ENCODE measurements at places on chromosomes 4 and X.

- DNase-seq = no peak
Observed at GRCh38 chrX:29468911-29469494, 746.4 kb upstream of the MAGEB2 start.

GRCh38 chr4:98603683-98604521 lies 54.5 kb downstream of the TSPAN5 start:
- no peak for DNase-seq

DNA sequence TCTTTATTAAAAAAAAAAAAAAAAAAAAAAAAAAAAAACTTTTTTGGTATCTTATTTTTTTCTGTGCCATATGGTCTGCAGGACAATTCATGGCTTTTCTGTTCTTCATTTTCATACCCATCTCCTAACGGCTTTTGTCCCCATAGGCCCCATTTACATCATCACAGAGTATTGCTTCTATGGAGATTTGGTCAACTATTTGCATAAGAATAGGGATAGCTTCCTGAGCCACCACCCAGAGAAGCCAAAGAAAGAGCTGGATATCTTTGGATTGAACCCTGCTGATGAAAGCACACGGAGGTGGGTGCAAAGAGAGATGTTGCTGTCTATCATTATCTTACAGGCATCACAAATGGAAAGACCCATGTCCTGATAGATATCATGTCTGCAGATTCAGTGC lies 49.1 kb downstream of the PDGFRA start:
- DNase-seq = no peak

- DNase-seq = no peak
Observed at GRCh38 chr4:75432683-75433082, 81.5 kb downstream of the RCHY1 start.

DNA sequence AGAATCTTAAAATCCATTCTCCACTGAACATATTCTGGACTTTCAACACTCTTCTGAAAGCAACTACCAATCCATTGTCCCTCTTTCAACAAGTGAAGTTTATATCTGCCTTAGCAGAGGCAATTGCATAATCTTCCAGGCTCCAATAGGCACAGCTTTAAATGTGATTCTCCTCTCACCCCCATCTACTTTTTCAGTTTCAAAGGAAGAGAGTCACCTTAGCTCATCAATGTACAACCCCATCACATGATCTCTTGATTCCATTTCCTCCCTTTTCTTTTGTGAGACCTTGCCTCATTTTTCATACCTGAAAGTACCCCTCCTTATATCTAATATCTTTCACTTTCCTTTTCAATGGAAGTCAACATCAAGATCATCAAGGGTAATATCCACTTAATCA lies 921.7 kb upstream of the EPHA5 start:
- DNase-seq = no peak

GRCh38 chrX:38857736-38858523 lies 56.7 kb downstream of the MID1IP1 start:
- no peak for DNase-seq

- no peak for DNase-seq
Observed at GRCh38 chr4:150010525-150011126, 67.6 kb upstream of the DCLK2 start.

DNA sequence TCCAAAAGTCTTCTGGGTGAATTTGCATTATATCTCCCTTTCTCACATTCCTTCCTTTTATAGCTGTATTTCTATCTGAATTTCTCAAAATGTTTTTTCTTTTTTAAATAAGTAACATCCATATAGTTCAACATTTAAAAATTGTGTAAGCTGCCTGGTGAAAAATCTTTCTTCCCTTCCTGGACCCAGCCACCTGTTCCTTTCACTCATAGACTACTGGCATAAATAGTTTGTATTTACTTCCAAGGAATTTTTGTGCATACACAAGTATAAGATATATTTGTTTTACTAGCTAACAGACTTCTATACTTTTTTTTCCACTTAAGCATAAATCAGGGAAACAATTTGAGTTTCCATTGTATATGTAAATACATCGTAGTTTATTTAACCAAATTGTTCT lies 35.7 kb downstream of the PACRGL start:
- DNase-seq = no peak

GRCh38 chrX:9873952-9874351 lies 87.7 kb downstream of the SHROOM2 start:
- DNase-seq = no peak

GRCh38 chr4:152607178-152607577 lies 71.3 kb upstream of the FBXW7 start:
- DNase-seq = no peak

DNA sequence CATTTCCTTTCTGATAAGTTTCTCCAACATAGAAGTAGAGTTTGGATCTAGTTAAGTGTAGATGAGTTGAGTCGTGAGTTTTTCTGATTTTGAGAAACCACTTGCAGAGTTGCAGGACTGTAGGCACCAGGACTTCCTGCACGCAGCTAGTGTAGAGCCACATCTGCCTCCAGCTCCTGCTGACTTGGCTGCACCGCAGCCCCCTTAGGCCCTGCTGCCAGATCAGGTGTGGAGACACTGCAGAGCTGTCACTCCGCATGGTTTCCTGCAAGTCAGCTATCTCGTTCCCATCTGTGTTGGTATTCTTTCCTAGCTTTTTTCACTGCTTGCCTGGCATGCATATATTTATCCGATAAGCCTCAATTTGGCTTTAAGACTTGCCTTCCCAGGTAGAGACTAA lies 48.9 kb downstream of the PCDH7 start:
- no peak for DNase-seq

GRCh38 chrX:75989806-75990590 lies 182.9 kb upstream of the PBDC1 start:
- no peak for DNase-seq

DNA sequence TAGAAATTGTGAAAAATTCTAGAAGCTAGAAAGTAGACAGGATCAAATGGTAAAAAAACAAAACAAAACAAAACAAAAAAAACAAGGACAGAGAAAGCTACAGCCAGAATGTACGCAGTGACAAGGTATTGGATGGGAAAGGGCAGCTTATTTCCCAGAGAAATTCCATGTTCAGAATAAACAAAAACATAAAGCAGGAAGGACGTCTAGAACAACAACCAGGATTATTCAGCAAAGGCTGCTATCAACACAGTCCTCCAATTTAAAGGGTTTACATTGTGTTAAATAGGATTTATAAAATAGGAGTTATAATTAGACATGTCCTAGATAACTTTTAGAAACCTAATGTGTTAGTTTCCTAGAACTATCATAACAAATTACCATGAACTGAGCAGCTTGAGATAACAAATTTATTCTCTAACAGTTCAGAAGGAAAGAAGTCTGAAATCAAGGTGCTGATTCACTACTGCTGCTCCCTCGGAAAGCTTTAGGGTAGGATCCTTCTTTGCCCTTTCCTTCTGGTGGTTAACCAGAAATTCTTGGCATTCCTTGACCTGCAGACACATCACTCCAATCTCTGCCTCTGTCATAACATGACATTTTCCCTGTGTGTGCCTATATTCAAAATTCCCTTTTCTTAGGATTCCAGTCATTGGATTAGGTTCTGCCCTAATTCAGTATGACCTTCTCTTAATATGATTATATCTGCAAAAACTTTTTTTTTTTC lies 175.6 kb downstream of the SNCA start:
- DNase-seq = no peak

- no peak for DNase-seq
Observed at GRCh38 chrX:102546828-102547493, 30.4 kb upstream of the TMSB15A start.

DNA sequence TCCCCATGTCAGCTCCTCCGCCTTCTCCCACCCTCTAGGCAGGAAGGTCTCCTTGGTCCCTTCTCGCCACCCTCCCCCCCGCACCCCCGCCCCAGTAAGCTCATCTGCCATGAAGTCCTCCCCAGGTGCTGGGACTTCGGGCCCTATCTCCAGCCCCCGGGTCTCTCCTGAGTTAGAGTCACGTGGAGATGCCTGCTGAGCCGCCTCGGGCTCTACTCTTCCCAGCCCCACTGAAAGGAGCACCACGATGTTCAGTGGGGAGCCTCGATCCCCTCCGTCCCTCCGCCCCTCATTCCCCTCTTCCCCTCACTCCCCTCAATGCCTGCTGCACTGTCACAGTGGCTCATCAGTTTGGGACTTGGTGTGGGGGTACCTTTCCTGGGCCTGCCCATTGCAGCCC lies 3.9 kb downstream of the HTRA3 start:
- DNase-seq = no peak

GRCh38 chr4:11139871-11140270 lies 288.8 kb downstream of the HS3ST1 start:
- DNase-seq = no peak

GRCh38 chr4:37139987-37140386 lies 104.6 kb upstream of the NWD2 start:
- DNase-seq = no peak

DNA sequence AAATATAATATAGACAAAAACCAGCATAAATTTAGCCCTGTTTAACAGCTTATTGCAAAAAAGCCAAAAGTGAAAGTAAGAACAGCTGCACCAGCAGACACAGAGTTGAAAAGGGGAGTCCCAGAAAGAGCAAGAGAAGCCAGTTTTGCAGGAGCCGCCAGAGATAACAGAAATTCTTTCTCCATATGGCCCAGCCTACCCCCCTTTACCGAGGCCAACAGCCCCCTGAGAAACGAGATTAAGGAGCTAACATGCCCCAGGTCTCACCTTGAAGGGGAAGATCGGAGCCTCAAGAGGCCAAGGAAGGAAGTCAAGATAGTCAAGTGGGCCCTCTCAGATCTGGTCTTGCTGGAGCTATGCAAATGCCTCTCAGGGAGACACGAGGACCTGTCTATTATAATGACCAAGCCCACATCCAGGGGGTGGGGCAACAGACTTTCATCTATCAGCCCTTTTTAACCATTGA lies 4.8 kb downstream of the ACOX3 start:
- DNase-seq = no peak

GRCh38 chrX:54640736-54641135 lies 110.7 kb downstream of the GNL3L start:
- no peak for DNase-seq

- DNase-seq = no peak
Observed at GRCh38 chr4:111778543-111778942, 366.7 kb upstream of the FAM241A start.

DNA sequence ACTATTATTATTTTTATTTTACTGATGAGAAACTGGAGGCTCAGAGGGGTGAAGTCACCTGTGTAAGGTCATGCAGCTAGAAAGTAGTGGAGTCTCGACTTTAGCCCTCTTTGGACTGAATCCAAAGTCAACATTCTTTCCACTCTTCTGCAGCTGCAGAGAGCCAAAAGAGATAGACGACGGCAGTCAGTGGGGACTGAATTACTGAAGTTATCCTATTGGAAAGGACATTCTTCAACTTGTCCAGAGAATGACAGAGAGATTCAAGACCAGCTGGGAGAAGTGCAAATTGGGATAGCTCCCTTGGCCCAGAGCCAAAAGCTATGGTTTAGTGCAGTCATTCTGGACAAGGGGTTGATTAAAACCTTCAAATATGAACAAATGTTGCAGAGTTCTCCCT lies 42.5 kb downstream of the VGLL1 start:
- no peak for DNase-seq

DNA sequence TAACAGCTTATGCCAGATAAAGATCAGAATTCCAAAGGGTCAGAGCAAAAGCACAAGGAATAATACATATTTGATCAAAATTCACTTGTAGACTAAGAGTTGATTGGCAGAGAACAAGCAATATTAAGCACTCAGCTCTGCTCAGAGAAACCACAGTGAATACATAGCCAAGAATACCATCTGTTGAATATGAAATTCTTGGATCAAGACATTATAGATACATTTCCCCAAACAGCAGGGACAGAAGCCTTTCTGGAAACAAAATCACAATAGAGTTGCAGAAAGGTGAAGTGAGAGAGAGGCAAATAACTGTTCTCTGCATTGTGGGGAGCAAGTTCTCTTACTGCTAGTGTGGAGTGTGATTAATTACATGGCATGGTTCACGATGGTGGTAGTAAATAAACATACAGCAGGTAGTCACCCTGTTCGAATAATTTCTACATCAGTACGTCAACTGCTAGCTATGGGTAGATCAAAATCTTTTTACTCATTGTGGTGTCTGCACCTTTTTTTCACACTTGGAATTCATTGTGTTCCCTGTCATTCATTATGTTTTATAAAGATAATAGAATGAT lies 366.7 kb downstream of the PCDH7 start:
- DNase-seq = no peak

- DNase-seq = peak; percentile 72
Observed at GRCh38 chrX:69369999-69370398, 134.1 kb upstream of the NALF2 start.

- no peak for DNase-seq
Observed at GRCh38 chr4:61152433-61152832, 47.7 kb upstream of the ADGRL3 start.

DNA sequence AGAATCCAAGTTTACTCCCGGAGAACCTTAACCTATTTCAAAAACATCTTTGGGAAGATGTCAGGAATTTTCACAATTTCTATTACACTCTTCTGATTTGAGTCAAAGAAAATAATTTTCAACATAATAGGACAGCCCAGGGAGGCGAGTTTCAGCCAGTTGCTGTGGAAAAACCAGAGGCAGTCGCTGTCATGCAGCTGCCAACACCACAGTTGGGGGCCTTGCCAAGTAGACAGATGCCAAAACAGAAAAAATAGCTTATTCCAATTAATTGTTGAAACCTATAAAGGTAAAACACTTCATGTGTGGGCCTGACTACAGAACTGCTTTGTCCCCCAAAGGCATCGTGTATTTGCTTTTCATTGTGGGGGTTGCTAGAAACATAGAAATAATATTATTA lies 225.8 kb downstream of the DMD start:
- no peak for DNase-seq

DNA sequence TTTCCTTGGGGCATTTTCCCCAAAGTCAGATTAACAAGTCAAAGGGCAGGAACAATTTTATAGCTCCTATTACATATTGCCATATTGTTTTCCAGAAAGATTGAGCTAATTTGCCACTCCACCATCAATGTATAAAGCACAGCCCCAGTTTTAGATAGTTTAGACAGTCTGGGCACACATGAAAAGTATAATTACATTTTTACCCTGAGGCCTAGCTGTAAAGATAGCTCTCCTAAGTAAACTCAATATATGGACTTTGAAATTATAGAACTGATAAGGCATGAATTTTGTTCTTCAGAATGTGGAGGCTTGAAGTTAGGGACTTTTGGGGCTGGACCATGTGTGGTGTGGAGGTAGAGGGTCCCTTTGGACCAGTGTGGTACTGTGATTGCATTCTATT lies 166.0 kb downstream of the FHIP1A start:
- DNase-seq = no peak

All from osteocyte (in vitro differentiated cells).